ENCODE measurements at places on chromosomes 2 and 18.

DNA sequence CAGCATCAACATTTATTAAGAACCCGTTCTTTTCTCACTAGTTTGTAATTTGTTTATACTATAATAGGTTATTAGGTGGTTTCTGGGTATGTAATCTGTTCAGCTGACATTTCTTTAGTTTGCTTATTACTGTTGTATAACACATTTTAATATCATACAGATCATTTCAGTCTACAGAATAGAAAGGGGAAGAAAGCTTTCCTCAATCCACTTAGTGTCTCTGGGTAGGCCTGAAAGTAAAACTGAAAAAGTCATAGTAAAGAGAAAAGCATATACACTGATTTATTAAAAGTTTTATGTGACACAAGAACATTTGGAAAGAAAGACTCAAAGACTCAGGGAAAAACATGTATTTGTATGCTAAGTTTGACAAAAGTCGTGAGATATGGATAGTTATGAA lies 16.8 kb upstream of the KCNJ3 start:
- no peak for DNase-seq

DNA sequence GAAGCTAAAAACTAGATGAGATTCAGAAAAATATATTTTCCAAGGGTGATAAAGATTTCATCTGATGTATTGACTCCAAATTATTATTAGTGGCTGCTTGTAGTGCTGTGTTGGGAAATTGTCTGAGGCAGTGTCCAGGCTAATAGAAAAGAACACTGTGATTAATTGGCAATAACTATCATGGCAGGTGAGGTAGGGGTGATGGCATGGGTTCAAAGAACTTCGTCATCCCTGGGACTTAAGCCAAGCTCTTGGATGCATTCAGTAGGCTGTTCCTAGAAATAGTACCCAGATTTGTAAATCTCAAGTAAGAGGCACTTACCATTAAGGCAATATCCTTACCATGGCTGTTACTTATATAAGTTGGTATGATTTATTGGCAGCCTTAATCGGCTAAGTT lies 13.2 kb upstream of the RAPGEF4 start:
- no peak for DNase-seq

GRCh38 chr18:50879302-50880118 lies 592 bp downstream of the ME2 start:
- peak; percentile 9 for DNase-seq

DNA sequence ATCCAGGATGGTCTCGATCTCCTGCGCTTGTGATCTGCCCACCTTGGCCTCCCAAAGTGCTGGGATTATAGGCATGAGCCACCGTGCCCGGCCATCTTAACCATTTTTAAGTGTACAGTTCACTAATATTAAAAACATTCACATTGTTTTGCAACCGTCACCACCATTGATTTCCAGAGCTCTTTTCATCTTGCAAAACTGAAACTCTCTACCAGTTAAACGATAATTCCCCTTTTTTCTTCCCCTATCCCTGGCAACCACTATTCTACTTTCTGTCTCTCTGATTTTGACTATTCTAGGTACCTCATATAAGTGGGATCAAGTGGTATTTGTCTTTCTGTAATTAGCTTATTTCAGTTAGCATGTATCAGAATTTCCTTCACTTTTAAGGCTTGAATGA lies 16.8 kb upstream of the NEUROD1 start:
- DNase-seq = no peak

DNA sequence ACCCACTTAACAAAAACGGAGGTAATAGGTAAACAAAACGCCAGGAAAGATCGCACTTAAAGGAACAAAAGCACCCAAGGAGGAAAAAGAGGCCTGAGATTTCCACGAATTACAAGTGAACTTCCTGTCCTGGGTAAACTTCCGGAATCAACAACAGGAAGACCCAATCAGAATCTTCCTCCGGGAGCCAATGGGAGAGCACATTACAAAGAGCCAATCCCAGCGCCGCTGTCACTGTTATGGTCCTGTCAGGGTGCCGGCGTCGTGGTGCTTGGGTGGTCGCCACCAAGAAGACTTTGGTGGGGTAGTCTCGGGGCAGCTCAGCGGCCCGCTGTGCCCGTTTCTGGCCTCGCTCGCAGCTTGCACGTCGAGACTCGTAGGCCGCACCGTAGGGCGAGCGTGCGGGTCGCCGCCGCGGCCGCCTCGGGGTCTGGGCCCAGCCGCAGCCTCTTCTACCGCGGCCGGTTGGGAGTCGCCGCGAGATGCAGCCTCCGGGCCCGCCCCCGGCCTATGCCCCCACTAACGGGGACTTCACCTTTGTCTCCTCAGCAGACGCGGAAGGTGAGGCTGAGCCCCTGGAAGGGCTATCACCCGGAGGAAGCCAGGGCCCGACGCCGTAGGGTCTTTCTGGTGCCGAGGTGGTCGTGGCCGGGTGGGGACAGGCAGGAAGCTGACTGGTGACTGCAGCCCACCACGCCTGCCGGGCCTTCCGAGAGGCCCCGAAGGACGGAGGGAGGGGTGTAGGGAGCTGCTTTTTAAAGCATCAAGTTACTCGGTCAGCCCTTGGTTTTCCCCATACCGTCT lies at the start of gene YIPF4:
TSS of gene YIPF4 (plus strand) at position 231 of the 804 bp plus-strand sequence. CDS start at position 483, 252 bp downstream.
- DNase-seq = peak; percentile 88

DNA sequence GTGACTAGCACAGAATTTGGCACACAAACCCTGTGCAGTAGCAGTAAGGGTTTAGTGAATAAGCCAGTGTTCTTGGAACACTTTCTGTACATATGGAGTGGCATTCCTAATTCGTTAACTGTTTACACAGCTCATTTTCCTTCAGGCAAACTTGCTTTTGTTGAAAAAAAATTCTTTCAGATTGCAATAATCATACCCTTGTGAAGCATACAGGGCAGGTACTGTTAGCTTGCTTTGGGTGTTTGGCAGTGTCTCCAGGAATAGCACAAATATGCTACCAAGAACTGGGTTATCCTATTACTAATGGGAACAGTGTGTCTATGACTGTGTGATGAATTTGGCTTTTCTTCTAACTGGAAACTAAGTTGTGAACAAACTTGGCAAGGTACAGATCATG lies 33.4 kb downstream of the UGP2 start:
- no peak for DNase-seq

- DNase-seq = no peak
Observed at GRCh38 chr2:28633746-28634145, 117.9 kb upstream of the PPP1CB start.

DNA sequence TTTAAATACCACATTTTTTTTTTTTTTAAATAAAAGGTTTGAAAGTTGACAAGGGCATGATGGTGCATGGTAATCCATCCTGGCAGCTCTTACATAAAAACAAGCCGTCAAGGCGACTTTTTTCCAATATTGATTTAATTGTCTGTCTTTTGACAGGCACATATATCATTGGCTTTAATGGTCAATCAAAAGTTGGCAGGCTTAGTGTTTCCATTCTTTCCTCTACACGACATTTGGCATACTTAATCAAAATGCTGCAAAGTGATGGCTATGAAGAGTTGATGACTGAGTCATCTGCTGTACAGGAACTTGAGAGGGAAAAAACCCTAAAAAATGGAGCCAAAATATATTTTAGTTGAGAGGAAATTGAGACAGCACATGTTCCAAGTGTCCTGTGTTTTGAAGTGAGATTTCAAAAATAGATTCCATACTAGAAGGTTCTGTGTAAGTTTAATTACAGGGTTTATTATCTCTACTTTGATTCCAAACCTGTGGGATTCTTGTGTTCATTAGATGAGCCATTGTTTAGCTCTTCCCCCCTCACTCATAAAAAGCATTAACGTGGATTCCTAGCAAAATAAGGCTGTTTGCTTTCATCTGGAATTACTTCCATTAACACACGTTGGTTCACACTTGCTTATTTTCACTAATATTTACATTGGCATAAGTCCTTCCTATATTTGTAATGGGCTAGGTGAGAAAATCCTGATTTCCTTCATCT lies 3.2 kb downstream of the TSHZ1 start:
- no peak for DNase-seq

- no peak for DNase-seq
Observed at GRCh38 chr2:181241797-181242196, 215.4 kb upstream of the ITGA4 start.

GRCh38 chr2:144268036-144268678 lies 251.8 kb downstream of the ZEB2 start:
- DNase-seq = no peak

DNA sequence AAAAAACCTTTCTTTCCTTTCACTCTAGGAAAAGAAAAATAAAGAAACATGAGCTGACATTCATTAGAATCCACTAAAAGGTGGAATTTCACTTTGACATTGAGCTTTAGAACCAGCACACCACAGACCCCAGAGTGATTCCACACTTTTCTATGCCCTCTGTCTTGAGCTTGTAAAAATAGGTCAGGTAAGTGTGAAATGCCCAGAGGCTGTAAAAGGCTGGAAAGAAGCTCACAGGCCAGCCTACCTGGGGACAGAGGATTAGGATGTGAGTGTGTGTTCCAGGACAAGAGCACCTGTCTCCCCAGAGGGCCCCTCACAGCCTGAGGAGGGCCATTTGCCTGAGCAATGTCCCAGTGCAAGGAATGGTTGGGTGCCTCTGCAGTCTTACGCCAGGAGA lies 56.3 kb upstream of the MYO3B start:
- DNase-seq = no peak

GRCh38 chr2:152241948-152242729 lies 66.6 kb upstream of the STAM2 start:
- DNase-seq = no peak

- DNase-seq = no peak
Observed at GRCh38 chr2:121972203-121972602, 216.8 kb downstream of the TSN start.

DNA sequence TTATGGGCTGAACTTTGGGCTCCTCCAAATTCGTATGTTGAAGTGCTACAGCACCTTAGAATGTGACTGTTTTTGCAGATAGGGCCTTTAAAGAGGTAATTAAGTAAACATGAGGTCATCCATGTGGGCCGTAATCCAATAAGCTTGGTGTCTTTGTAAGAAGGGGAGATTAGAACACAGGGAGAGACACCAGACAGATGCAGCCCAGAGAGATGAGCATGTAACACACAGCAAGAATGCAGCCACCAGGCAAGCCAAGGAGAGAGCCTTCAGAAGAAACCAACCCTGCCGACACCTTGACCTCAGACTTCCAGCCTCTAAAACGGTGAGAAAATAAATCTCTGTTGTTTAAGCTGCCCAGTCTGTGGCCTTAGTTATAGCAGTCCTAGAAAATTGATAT lies 74.3 kb downstream of the HRH4 start:
- DNase-seq = no peak

DNA sequence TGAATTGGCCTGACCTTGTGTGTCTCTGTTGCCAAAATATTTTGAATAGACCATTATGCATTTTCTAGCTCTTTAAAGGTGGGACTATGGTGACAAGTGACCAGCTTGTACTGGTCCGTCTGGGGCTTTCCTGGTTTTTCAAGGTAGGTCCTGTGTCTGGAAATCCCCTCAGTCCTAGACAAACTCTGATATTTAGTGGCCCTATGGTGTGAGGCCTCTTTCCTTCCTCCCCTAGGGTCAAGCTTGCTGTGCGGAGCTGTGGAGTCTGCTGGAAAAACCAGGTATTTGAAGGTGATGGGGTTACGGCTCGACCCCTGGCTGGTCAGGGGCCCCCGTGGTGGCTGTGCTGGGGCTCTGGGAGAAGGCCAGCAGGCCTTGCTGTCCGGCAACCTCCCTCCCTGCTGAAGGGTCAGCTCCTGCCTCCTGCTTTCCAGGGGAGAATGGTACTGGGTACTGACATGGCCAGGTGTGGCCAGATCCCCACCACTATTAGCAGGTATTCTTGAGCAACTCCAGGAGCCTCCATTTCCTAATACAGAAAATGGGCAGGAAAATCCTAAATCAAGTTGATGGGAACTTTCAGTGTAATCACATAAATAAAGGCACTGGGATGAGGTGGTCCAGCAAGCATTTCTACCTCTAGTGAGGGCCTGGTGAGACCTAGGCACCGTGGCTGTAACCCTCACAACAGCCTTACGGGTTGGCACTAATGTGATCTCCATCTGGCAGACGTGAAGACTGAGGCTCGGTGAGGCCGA lies 86.2 kb upstream of the HS6ST1 start:
- DNase-seq = no peak

DNA sequence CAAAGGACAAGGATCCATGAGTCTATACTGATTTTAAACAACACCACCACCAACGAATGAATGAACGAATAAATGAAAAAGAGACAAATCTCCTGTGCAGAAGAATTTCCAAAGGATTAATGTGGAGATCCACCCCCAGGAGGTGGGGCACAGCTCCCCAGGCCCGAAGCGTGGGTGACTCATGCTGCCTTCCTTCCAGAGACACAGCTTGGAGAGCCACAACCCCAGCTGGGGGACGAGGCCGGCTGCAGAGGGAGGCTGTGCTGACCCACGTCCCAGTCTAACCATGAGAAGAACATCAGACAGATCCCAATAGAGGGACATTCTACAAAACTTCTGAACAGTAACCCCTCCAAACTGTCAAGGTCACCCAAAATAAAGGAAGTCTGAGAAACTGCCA lies 557.3 kb upstream of the SALL3 start:
- no peak for DNase-seq

DNA sequence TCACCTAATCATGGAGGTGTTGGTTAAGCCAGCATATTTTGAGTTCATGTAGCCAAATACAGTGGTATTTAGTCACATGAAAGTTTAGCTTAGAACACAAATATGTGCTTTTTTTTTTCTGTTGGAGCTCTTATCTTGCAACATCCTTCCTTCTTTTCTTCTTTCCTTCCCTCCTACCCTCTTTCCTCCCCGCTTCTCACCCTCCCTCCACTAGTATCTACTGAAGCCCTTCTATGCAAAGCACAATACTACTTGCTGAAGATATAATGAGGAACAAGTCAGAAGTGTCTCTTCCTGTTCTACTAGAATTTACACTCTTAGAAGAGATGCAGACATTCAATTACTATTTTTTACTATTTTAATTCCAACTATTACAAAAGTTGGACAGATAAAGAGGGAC lies 105.0 kb upstream of the ITGA4 start:
- DNase-seq = no peak

GRCh38 chr2:161141033-161141432 lies 19.2 kb upstream of the TANK start:
- no peak for DNase-seq

DNA sequence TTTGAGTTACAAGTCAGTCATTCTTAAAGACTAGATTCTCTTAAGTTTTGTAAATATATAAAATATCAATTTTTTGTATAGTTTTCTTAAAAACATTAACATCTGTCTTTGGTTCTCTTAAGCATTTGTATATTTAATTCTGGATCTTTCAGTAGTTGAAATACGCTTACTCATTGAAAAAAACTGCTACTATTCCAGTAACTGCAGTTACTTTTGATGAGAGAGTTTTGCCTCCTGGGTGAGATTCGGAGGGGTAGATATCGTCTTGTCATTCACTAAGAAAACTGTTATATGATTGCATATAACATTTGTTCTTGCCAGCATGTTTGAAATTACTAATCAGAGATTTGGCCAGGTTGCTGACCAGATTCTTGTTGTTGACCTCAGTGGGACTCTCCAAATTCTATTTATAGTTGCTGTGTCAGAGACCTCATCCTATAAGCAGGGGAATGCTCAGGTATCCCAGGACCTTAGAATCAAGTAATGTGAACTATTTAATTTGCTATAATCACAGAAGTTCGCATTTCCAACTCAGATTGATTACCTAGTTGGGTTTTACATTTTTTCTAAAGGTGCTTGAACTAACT lies 7.9 kb downstream of the AGPS start:
- no peak for DNase-seq

- no peak for DNase-seq
Observed at GRCh38 chr2:58893656-58894351, 652.7 kb upstream of the FANCL start.

All from activated CD4-positive, alpha-beta T cell treated with anti-CD3 and anti-CD28 coated beads, Interleukin-2, amount 50 U/mL, for 1 hour (primary cell).